Activated CD4-positive, alpha-beta T cell treated with anti-CD3 and anti-CD28 coated beads, Interleukin-2, Interleukin-6, amounts not matched to agents 100 ng/mL and 50 ng/mL, durations not matched to agents 16 hours and 8 hours (primary cell): ENCODE measurements at places on chromosomes 7 and 10.

- no peak for DNase-seq
These were observed 15.1 kb upstream of the CRYGN start for GRCh38 chr7:151454932-151455530.

GRCh38 chr10:131778385-131778784, 122.4 kb upstream of the PPP2R2D start:
- DNase-seq: no peak

GRCh38 chr7:36096460-36097095, 56.5 kb upstream of the EEPD1 start:
- DNase-seq: no peak

DNA sequence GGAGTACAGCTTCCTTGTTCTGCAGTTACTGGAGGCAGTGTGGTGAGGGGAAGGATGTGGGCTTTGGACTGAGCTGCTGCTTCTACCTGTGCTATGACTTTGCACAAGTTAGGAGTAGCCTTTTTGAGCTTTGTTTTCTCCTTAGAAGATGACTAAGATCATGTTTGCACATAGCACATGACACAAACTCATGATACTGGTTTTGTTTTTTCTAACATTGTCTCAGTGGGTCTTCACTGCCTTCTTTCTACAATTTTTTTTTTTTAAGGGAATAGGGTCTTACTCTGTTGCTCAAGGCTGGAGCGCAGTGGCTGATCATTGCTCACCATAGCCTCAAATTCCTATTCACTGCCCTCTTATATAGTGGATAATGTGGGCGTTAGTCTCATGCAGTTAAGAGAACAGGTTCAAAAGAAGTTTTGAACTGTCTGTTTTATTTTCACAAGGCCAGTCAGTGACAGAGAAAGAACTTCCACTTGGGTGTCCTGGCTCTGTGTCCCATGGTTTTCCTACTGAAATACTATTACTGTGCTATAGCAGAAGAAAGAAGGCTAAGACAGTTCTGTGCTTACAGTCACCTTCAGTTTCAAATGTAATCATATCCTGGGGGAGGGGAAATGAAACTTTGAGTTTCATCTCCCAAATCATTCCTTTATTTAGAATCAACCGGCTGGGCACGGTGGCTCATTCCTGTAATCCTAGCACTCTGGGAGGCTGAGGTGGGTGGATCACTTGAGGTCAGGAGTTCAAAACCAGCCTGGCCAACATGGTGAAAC, 72.0 kb downstream of the KAT6B start:
- DNase-seq: peak; percentile 74

DNA sequence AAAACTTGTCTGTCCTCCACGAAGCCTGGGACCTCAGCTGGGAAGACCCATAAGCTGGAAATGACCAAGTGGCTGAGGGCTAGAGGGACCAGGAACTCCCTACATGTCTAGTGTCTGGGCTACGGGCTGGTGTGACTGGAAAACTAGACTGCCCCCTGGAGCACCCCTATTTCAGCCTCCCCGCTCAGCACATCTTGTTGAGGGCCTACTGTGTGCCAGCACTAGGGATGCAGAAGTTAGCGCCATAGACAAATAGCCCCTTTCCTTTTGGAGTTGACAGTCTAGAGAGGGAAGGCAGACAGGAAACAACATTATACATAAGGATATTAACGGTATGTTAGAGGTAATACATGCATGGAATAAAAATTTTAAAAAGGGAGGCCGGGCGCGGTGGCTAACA, 74.5 kb downstream of the TEX36 start:
- no peak for DNase-seq

GRCh38 chr10:12428447-12429135, 79.2 kb downstream of the CAMK1D start:
- DNase-seq: no peak

DNA sequence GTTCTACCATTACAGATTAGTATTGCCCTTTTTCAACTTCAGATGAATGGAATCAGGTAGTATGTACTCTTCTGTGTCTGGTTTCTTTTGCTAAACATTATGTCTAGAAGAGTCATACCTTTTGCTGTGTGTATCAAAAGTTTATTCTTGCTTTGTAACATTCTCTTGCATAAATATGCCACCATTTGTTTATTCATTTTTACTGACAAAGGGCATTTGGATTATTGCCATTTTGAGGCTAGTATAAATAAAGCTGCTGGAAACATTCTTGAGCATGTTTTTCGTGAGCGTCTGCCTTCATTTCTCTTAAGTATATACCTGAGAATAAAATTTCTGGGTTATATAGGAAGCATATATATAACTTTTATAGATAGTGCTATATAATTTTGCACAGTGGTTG, 121.7 kb upstream of the CSTF2T start:
- DNase-seq: no peak

GRCh38 chr10:104201636-104202035, 30.5 kb downstream of the CFAP43 start:
- no peak for DNase-seq

GRCh38 chr7:130993671-130994365, 259.8 kb upstream of the KLF14 start:
- DNase-seq: no peak

- DNase-seq: no peak
These were observed 362.0 kb downstream of the PAXIP1 start for GRCh38 chr7:154640917-154641316.

GRCh38 chr10:1602037-1602484, 135.3 kb downstream of the ADARB2 start:
- no peak for DNase-seq

- DNase-seq: no peak
These were observed 169.1 kb downstream of the PTEN start for GRCh38 chr10:88032566-88032965.

DNA sequence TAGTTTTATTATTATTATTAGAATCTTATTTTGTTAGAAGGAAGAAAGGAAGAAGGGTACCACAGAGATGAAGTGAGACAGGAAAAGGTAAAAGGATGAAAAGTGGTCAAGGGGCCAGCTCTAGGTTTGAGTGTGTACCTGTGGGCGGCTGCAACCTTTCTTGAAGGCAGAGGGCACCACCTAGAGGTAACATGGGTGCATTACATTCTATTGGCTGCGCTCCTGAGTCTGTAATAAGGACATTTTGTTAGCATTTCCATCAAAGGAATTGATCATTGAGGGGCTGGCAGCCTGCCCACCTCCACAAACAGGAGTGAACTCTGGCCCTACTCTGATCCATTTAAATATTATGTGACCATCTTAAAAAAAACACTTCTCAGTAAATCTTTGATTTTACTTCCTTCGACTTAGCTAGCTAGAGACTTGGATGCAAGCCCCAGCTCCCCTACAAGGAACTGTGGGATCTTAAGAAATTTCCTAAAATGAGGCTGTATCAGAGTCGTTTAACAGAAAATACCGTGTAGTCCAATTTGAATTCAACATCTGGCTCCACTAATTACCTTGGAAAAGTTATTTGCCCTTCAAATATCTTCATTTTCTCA, 610.4 kb downstream of the IPMK start:
- DNase-seq: peak; percentile 65

DNA sequence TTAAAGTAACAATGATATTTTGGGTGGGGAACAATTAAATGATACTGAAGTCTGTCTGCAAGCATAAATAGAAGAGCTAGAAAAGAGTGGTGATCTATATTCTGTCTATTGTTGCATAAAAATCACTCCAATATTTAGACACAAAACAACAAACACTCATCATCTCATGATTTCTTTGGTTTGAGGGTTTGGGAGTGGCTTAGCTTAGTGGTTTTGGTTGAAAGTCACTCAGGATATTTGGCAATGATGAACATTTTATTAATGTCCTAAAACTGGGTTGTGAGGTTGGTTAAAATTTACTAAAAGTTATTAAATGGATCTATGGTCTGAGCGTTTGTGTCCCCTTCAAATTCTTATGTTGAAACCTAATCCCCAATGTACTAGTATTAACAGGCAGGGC, 54.7 kb upstream of the EGFR start:
- DNase-seq: no peak

DNA sequence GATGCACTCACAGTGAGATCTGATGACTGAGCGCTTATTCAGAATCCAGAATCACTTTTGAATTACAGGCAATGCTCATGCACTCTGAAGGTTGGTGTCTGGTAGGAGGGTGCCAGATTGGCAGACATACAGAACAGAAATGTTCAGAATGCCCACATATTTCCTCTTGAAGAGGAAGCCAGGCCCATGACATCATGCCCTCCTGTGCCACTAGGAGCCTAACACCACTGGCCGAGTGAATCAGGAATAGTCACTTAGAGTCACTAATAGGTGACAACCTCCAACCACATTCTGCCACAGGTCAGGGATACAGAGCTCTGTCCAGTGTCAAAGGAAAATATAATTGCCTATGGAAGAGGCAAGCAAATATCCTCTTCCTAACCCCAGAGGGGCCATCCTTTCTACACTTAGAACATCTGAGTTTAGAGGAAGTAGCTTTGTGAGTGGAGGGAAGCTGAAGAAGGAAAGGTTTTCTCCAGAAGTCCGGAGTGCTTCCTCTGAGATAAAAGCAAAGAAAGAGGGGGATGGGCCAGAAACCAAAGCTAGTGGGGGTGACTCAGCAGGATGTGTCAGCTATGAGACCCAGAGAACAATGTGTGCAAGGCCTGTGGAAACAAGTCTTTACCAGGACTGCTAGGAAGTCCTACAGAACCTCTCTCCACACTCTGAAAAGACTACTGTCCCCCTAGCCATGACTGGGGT, 838.8 kb downstream of the GRID1 start:
- DNase-seq: peak; percentile 26

DNA sequence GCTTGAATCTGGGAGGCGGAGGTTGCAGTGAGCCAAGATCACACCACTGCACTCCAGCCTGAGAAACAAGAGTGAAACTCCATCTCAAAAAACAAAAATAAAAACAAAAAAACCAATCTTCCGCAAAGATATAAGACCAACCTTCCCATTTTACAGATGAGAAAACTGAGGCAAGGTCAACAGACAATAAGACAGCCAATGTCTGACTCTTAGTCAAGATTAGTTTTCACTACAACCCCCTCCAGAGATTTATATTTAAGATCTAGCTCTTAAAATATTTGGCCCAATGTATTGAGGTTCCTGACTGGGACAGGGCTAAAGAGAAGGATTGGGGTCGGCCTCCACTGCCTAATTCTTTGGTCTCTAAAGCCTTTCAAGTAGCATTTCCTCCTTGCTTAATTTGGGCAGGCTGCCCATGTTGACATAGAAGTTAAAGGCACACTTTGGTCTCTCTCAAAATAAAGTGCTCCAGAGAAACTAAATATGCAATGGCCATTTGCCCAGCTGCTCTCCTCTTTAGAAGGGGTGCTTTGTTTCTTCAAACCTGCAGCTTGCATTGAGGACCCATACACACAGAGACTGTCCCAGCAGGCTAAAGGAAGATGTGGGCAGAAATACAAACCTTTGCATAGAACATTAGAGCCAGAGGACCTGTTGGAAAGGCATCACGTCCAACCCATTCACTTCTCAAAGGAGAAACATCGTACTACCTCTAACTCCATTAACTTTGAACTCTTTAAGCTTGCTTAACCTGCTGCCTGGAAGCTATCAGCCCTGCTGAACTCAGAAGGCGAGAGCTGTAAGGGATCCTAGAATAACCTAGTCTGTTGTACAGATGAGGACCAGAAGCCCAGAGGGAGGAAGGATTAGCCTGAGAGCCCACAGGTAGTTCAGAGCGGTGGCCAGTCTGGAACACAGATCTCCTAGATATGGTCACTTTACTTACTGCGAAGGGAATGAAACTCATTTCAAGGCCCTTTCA, 3.9 kb downstream of the TECTB start:
- no peak for DNase-seq

- DNase-seq: no peak
These were observed 143.3 kb downstream of the PKD1L1 start for GRCh38 chr7:47804767-47805545.

GRCh38 chr10:127298381-127298780, 102.0 kb upstream of the INSYN2A start:
- DNase-seq: no peak

DNA sequence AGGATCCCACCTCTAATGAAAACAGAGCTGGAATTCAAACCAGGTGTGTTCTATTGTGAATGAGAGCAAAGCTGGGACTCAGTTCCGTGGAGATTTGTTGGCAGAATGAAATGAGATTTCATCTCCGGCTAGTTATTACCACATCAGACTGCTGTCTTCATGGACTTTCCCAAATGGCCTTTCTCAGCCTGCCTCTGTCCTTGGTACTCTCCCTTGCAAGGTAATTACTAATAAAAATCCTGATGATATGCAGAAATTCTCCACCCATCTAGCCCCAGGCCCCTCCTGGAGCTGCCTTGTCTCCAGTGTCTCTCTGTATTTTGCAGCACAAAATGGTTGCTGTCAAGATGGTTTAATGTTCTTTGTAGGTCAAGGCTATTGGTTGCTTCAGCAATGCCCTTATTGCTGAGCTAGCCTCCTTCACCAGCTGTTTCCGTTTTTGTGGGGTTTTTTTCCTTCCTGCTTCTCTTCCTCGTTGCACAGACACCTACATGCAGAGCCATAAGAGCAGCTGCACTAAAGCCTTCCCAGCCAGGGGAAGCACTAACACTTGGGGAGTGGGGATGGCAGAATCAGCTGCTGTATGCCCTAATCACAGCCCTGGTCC, 185.0 kb upstream of the GHITM start:
- no peak for DNase-seq

- no peak for DNase-seq
These were observed 382.6 kb downstream of the LRMDA start for GRCh38 chr10:75814014-75814413.

GRCh38 chr7:92835851-92836488, 403 bp downstream of the CDK6 start:
- peak; percentile 56 for DNase-seq

DNA sequence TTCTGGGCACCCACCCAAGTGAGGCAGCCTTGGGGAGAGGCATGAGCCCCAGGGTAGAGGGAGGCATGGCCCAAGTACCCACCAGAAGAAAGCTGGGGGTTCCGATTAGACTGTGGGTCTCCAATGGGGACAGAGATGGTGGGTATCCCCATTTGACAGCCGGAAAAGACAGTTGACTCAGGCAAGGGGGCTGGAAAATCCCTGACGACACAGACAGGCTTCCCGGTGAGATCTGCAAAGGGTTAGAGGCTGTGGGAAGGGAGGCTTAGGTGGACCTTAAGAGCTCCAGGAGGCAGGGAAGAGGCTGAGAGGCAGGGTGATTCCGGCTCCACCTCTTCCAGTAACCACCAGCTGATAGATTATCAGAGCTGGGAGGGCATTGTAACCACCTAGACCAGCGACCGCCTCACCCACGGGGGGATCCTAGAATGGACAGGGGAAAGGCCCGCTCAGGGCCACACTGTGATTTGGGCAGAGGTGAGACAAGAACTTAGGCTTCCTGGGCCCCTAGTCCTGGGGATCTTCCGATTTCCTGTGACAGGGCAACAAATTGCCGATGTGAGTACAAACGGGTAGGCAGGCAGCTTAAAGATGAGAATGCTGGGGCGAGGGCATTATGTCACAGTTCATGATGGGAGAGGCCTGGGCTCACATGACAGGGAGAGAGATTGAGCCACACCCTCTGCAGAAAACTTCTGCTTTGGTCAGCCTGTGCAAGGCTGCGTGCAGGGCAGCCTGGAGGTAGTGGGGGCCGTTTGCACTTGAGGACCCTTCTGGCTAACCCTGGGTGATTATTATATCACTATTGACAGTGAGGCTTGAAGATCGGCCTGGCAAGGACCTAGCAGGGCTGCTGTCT, 5.4 kb downstream of the TBATA start:
- no peak for DNase-seq
